ENCODE measurements at places on chromosomes 2 and 18. TPM values are rescaled to one million over a fixed set of nuclear protein-coding genes. Genes with fewer than 3 reads are reported as not detected.

ANKRD44 gene
- total RNA-seq = 72.9 TPM

HOXD12 gene
- total RNA-seq = not detected

DNA sequence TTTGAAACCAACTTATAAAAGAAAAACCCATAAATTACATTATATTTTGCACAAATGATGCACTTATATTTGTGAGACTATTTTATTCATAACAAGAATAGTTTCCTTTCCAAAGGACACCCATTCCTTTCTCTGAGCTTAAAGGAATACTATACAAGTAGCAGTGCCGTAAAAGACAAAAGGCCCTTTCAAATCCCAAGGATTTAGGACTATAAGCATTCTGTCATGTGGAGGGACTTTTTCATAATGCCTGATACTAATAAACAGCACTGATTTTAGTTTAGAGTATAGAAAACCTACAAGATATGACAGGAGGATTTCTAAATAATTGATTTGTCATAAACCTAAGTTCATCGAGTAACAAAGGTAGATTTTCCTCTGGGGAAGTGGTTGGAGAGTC, 1134.2 kb upstream of the ZEB2 start:
- no peaks in the 10 kb centered on the region for H3K27me3 ChIP-seq
- H3K27ac ChIP-seq = no peak overlapping the region
- H3K36me3 ChIP-seq = no peaks in the 10 kb centered on the region
- H3K4me1 ChIP-seq = no peaks in the 10 kb centered on the region
- H3K4me3 ChIP-seq = no peak overlapping the region
- DNase-seq = no peak

GRCh38 chr2:13260402-13260801, 543.7 kb downstream of the TRIB2 start:
- no peaks in the 10 kb centered on the region for H3K36me3 ChIP-seq
- H3K4me3 ChIP-seq = no peak overlapping the region
- DNase-seq = no peak
- H3K4me1 ChIP-seq = no peaks in the 10 kb centered on the region

Data from thymus (tissue), 14 donors.